ENCODE measurements at places on chromosomes 13 and 19. TPM values are rescaled to one million over a fixed set of nuclear protein-coding genes. Genes with fewer than 3 reads are reported as not detected.

The SHD gene
- total RNA-seq: 0.19 TPM

The ONECUT3 gene
- total RNA-seq: not detected

The PROZ gene
- total RNA-seq: not detected

The DNAJC15 gene
- 4.4 TPM for total RNA-seq

The BRSK1 gene
- total RNA-seq: 3.4 TPM

The MAMSTR gene
- total RNA-seq: 2.4 TPM

Data from T-cell (primary cell).